ENCODE measurements at places on chromosomes 1 and 21.
A peak's percentile ranks its signal among the peaks of the same experiment; 100 is the strongest.

DNA sequence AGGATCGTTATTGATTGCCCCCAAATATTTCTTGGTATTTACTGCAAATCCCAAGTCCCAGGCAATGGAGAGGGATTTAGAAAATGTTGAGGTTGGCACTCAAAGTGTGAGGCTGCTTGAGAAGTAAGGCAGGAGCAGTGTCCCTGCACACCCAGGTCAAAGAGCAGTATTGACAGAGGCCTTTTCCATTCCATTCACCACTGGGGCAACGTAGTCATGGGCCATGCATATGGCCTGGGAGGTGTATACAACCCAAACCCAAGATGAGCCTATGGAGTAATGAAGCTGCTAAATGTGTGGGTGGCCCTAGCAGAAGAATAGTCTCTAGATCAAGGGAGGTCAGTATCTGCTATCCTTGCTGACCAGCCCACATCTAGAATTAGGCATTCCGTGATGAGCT, 245.6 kb downstream of the FOXD2 start:
- no peak for DNase-seq

DNA sequence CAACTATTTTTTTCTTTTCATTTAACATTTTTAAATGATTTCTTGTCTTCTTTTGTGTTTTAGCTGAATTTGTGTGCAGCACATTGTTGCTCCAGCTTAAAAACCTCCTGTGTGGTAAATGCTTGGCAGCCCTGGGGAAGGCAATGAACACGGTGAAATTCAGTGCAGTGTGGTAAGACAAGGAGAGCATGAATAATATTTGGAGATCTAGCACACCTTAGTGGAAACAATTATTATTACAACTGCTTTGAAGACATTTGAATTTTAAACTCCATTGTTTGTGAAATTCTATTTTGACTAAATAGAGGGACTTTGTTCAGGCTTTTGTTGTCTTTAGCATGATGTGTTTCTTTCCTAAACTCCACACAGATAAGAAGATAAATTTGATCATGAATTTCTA, 242.6 kb upstream of the CXADR start:
- DNase-seq = peak; percentile 10

DNA sequence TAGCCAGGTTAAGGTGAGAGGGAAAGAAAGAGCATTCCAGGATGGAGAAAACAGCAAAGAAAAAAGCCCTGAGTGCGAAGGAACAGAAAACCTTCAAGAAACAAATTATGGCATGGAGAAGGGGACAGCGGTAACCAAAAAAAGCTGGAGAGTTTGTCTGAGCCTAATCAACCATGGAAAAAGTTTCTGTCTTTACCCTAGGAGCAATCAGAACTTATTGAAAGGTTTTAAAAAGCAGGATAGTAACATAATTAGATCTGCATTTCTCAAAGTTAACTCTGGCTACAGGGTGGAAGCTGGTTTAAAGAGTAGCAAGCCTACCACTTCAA, 26.1 kb upstream of the HPDL start:
- no peak for DNase-seq

DNA sequence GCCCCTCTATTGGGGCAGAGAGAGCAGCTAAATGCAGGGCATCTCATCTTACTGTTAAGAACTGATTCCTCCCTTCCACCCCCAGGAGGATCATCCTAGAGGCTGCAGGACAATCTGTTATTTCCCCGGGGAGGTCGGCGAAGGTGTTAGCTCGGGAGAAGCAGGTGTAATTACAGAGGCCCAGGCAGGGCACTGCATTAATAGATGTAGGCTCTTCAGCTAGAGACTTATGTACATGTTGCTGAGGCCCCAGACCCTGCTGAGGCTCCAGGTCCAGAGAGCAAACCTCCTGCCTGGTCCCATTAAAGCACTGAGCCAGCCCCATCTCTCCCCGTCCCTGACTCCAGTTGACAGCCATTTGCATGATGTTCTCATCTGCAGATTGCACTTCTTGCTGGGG, 320.3 kb upstream of the VAMP3 start:
- DNase-seq = no peak

DNA sequence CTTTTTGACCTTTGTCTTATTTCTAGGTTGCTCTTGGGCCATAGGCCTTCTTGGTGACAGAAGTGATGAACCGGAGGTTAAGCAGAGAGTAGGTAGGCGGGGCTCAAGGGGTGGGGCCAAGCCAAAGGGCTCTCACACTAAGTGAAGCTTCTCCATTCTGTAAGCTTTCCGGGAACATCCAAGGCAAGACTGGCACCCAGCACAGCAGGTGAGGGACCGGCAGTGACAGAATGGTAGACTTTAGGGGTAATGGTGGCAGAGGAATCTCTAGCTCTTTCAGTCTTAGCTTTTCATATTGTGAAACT, at the start of gene TNFAIP8L2:
Gene TNFAIP8L2, plus strand, starts transcription at position 135 of the 305 bp plus-strand sequence. CDS start 2,049 bp downstream, outside the sequence.
- DNase-seq = no peak

- DNase-seq = no peak
Measured at GRCh38 chr1:234727018-234727940, 117.3 kb upstream of the IRF2BP2 start.

- no peak for DNase-seq
Measured at GRCh38 chr1:10802944-10803715, 6.7 kb upstream of the CASZ1 start.

DNA sequence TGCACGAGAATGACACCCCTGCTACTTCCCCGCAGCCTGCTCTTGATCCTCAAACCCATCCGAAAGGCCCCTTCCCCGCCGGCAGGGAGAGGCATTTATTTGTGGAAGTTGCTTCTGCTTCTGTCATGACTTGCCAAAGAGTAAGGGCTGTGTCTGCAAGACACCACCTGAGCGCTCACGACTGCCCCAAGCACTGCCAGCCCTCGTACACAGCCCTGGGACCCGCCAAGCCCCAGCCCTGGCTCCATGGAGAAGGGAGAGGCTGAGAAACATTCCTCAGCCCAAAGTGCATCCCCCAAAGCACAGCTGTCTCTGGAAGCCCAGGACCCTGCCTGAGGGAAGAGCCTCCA, 6.3 kb upstream of the TPRG1L start:
- DNase-seq = no peak

DNA sequence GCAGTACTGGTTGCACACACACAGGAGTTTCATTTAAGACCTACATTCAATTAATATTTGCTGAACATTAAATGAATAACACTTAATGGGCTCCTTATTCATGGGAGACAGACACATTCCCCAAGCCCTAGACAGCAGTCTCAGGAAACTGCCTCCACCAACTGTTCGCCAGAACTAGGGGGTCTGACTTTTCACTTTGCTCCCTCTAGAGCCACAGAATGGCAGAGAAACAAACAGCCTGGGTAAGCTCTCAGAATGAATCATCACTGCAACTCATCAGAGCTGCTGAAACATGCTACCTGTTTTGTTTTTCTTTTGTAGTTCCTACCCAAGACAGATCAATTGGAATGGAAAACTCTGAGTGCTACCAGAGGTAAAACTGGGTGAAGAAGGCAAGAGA, 31.7 kb downstream of the ELK4 start:
- DNase-seq = no peak

DNA sequence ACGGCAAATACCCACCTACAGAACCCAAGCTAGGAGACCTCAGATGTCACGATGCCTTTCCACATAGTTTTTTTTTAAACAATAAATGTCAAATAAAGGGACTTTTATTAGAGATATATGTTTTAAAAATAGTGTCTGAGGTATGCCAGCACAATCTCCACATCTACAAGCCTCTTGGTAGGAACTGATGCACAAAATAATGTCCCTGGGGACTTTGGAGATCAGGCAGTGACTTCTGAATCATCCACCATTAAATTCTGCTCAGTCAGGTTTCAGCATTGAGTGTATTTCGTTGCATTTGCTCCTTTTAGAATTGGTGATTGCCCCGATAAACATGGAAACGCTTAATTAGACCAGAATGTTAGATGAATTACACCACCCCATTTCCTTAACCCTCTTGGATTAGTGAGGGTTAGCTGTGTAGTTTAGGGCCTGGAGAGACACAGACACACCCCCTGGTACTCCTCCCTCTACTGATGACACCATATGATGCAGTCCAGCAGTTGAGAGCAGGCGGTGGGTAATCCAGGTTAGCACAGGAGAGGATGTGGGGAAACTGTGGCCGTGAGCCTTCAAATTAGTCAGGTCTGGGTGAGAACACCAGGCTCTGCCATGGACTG, 33.6 kb downstream of the LGR6 start:
- no peak for DNase-seq

- no peak for DNase-seq
Measured at GRCh38 chr1:172545396-172546004, 12.6 kb downstream of the SUCO start.

GRCh38 chr1:217687511-217687910, 56.4 kb downstream of the SPATA17 start:
- DNase-seq = no peak

GRCh38 chr1:46806196-46807020, 7.6 kb downstream of the CYP4B1 start:
- no peak for DNase-seq

- DNase-seq = no peak
Measured at GRCh38 chr1:107623431-107623830, 341.5 kb downstream of the VAV3 start.

DNA sequence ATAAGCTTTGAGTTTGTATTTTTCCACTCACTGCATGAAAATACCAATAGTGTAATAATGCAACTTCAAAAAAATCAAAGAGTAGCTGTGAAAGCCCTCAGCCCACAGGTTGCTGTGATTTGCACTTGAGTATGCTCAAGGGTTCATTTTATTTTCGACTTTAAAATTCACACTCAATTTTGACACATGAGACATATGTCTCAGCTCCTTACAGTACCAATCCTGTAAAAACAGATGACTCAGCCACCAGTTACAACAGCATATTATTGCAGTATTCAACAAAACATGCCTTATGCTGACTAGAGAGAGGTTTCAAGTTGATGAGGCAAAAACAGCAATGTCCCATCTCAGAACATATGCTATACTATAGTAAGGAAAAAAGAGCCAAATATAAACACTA, 66.1 kb downstream of the CYYR1 start:
- DNase-seq = peak; percentile 42

DNA sequence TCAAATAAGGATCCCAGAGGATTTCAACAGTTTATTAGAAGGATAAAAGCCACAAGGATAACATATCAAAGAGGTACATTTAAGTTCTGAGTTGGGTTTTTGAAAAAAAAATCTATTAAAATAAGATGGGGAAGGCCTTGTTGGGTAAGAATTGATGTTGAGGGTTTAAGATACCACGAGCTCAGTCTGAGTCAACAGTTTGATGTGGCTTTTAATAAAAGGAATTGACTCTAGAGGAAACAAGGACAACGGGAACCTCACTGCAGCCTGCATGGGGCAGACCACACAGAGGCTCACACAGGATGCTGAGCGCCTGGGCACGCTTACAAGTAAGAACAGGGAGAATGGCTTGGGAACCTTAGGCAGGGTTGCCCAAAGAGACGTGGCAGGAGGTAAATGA, 107.5 kb downstream of the TIAM1 start:
- DNase-seq = no peak

DNA sequence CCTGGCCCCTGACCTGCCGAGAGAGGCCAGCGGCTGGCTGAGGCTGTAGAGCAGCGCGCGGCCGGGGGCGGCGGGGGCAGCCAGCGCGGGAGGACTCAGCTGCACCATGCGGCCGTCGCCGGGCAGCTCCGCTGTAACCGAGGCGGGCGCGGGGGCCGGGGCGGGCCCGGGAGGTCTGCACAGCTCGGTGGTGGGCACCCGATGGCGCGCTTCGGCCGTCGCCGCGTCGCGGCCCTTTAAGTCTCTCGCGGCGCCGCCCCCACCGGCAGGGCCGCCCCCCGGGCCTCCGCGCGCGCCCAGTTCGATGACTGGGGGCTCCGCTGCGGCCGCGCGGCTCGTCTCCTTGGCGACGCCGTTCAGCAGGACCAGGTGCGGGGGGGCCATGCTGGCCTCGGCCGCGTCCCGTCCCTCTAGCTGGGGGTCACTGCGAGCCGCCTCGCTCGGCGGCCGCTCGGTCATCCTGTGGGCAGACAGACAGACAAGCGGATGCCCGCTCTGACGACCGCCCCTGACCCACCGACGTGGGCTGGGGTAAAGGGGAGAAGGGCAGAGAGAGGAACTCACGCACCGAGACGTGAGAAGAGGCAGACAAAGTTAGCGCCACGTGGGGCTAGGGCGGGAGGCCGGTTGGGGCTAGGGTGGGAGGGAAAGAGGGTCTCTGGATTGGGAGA, 6.5 kb downstream of the TAL1 start:
- no peak for DNase-seq

- no peak for DNase-seq
Measured at GRCh38 chr1:59214248-59215208, 82.4 kb upstream of the FGGY start.

GRCh38 chr1:75745276-75745675, 20.8 kb downstream of the ACADM start:
- no peak for DNase-seq

- DNase-seq = peak; percentile 10
Measured at GRCh38 chr21:25862596-25862995, 127.8 kb downstream of the GABPA start.

GRCh38 chr1:67830928-67831830, 2.1 kb downstream of the GNG12 start:
- DNase-seq = no peak

All from GM04504 (cell line).